GM18507 (cell line): ENCODE measurements at places on chromosomes 1 and 21.

GRCh38 chr1:119713749-119714456 is 2.2 kb downstream of the PHGDH start:
- no peak for DNase-seq

GRCh38 chr1:44134071-44134920 is 7.1 kb downstream of the KLF18 start:
- no peak for DNase-seq

GRCh38 chr1:199301472-199302217 is 662.8 kb downstream of the PTPRC start:
- no peak for DNase-seq

GRCh38 chr1:113452921-113453770 is 62.8 kb downstream of the MAGI3 start:
- DNase-seq = no peak

DNA sequence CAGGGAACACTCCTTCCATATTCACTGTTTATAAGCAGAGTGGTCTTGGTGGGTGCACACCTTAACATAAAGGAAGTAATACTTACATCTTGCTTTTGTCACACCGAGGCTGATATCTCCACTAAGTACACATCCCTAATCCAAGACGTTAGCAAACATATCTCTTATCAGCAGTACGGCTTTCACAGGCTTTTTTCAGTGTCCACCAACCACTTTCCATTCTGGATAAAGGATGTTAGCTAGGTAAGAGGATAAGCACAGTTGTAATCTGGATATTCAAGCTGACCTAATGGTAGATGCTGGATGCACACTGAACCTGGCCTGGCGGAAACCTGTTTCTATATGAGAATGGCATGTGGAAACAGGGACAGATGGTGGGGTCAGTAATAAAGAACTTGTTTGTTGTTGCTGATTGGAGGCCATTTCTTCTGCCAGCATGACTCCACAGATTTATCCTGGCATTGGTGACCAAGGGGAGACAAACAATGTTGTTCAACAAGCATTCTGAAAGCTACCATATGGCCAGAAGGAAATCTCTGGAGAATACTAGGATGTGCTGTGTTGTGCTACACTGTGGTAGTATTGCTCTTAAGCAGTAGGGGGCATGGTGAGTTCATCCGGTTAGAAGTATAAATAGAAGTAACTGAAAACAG is 416.4 kb downstream of the PTBP2 start:
- DNase-seq = peak; percentile 1

- DNase-seq = no peak
These were observed 27.8 kb downstream of the RPAP2 start for GRCh38 chr1:92326681-92327080.

- DNase-seq = no peak
These were observed 597.9 kb upstream of the ADAMTS5 start for GRCh38 chr21:27564684-27565301.

DNA sequence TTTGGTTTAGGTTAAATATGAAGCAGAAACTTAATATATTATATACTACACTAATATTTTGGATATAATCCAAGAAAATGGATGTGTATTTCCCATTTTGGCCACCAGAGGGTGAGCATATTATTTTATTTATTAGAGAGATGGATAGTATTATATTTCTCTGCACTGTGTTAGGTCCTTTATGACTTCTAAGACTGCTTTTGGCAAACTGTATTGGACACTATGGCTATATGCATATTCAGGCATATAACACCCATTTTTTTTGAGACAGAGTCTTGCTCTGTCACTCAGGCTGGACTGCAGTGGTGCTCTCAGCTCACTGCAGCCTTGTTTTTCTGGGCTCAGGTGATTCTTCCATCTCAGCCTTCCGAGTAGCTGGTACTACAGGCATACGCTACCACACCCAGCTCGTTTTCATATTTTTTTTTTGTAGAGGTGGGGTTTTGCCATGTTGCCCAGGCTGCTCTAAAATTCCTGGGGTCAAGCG is 17.8 kb upstream of the PGM1 start:
- DNase-seq = no peak

GRCh38 chr1:200053646-200054045 is 26.1 kb downstream of the NR5A2 start:
- DNase-seq = no peak

GRCh38 chr1:110155878-110156522 is 5.7 kb downstream of the SLC6A17 start:
- DNase-seq = peak; percentile 20

- no peak for DNase-seq
These were observed 20.6 kb downstream of the TOR1AIP2 start for GRCh38 chr1:179857009-179857408.

GRCh38 chr1:247421074-247421473 is 5.1 kb downstream of the NLRP3 start:
- no peak for DNase-seq

- no peak for DNase-seq
These were observed 143.0 kb downstream of the MRPL39 start for GRCh38 chr21:25464275-25464674.

DNA sequence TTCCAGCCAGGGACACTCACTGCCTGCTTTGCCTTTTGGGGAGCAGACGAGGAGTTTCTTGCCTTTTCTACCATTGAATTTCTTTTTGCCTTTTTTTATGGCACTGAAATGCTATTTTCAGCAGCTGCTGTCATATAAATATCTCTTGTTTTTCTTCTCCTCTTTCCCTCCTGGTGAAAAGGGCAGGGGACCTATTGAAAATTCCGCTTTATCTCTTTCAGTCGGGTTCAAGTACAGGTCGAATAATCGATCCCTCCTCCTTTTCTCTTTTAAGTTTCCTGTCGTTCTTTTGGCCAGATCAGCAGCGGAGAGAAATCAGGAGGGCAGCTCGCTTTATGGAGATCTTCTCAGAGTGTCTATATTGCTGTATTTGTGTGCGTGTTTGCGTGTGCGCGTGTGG is 67.4 kb upstream of the CASZ1 start:
- no peak for DNase-seq

DNA sequence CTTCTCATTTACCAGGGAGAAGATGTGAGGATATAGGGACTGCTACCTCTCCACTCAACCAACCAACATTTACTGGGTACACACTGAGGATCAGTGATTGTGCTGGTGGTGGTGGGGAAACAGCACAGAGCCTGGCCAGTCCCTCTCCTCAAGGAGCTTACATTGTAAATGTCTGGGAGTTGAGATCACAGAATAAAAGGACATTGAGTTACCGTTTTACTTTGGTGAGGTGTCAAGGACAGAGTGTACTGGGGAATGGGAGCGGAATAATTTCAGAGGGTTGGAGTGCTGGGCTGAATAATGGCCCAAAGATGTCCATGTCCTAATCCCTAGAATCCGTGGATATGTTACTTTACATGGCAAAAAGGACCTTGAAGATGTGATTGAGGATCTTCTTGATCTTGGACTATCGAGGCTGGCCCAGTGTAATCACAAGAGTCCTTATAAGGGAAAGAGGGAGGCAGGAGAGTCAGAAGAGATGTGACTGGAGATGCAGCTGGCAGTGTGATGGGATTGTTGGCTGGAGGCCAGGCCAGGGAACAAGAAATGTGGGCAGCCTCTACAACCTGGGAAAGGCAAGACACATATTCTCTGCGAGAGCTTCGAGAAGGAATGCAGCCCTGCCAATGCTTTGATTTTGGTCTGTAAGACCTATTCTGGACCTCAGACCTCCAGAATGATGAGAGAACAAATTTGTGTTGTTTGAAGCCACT is 26.6 kb upstream of the RWDD3 start:
- no peak for DNase-seq

DNA sequence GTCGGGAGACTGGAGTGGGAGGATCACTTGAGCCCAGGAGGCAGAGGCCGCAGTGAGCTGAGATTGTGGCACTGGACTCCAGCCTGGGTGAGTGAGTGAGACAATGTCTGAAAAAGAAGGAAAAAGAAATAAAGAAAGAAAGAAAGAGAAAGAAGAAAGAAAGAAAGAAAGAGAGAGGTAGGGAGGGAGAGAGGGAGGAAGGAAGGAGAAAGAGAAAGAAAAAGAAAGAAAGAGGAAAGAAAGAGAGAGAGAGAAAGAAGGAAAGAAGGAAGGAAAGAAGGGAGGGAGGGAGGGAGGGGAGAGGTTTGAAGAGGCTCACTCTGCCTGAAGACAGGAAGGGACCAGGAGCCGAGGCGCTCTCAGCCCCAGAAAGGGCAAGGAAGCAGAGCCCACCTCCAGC is 4.8 kb upstream of the TCP10L start:
- no peak for DNase-seq

DNA sequence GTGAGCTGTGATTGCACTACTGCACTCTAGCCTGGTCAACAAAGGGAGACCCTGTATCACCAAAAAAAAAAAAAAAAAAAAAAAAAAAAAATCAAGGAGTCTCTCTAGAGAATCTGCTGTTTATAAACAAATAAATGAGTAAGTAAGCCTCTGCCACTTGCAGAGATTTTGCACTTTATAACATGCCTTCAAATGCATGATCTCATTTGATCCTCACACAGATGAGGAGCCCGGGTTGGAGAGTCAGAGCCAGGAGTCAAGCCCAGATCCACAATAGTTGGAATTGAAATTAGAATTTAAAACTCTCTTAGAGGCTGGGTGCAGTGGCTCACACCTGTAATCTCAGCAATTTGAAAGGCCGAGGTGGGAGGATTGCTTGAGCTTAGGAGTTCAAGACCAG is 4.0 kb downstream of the PRELP start:
- DNase-seq = no peak

- no peak for DNase-seq
These were observed 244.5 kb downstream of the ADGRL2 start for GRCh38 chr1:82045221-82045620.
